ENCODE measurements at places on chromosomes 1 and 21.

DNA sequence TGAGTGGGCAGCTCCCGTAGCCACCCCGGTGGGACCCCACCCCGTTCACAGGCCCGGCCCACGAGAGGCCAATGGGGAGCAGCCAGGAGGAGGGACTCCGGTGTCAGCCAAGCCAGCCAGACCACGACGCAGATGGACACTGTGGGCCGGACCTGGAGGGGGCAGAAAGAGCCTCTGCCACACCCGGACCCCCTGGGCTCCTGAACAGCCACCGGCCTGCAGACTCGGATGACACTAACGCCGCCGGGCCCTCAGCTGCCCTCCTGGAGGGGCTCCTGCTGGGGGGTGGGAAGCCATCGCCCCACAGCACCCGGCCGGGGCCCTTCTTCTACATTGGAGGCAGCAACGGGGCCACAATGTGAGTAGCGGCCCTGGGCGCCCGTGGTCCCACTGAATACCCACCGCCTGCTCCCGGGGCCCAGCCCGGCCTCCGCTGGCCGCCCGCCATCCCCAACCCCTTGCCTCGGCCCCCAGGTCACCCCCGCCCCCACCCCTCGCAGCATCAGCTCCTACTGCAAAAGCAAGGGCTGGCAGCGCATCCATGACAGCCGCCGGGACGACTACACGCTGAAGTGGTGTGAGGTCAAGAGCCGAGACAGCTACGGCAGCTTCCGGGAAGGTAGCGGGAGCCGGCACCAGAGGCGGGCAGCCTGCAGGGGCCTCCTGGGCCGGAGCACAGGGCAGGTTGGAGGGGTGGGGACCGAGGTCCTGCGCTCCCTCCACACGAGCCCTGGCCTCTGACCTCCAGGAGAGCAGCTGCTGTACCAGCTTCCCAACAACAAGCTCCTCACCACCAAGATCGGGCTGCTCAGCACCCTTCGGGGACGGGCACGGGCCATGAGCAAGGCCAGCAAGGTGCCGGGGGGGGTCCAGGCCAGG lies 6.5 kb downstream of the TTLL10 start:
- DNase-seq: no peak

GRCh38 chr1:119391749-119392148 lies 23.2 kb downstream of the HAO2 start:
- no peak for DNase-seq

DNA sequence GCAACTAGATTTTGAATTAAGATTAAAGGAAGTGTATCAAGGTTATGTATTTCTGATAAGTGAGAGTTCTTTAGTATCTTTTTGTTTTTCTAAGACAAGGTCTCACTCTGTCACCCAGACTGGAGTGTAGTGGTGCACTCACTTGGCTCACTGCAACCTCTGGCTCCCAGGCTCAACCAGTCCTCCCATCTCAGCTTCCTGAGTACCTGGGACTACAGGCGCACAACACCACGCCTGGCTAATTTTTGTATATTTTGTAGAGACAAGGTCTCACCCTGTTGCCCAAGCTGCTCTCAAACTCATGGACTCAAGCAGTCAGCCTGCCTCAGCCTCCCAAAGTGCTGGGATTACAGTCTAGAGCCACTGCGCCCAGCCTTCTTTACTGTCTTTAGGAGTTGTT lies 33.7 kb downstream of the DHX9 start:
- no peak for DNase-seq

GRCh38 chr1:98044766-98045165 lies 123.9 kb upstream of the DPYD start:
- DNase-seq: no peak

DNA sequence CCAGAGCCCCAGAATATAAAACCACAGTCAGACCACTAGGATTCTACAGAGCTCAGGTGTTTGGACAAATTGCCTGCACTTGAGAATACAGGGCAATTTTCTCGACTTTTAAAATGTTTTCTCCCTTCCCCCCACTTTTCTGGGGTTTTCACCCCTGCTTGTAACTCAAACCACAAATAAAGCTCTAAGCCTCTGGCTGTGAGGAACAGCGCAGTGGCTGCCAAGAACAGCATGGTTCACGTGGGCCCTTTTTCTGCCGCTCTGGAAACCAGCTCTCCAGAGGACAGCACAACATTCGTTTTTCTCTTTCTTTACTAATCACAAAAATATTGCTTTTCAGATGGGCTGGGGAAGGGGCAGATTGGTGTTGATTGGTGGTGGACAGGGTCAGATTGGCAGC lies 102.2 kb upstream of the JUN start:
- DNase-seq: no peak

DNA sequence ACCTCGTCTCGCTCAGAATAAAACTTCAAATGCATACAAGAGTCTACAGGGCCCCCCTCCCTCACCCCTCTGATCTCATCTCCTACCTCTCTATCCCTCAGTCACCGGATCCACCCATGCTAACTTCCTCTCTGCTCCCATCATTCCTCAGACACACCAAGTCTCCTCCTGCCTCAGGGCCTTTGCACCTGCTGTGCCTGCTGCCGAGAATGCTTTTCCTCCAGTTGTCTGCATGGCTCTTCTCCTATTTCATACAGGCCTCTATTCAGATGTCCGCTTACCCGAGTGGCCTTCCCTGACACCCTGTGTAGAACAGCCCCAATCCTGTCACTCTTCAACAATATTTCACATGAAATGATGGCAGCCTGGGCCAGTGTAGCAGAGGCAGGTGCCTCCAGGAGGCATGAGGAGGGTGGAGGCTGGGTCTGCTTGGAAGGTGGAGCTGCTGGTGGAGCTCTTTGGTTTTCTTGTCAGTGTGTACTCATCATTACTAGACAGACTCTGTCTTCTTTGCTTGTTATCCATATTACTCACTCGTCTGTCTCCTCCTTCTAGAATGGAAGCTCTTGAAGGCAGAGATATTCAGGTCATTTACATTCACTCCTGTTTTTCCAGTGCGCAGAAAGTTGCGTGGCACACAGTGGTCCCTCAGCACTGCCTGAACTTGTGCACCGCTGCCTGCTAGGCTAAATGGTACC lies 4.2 kb downstream of the SH2D2A start:
- no peak for DNase-seq

- no peak for DNase-seq
These were observed 9.1 kb upstream of the GPR88 start for GRCh38 chr1:100528871-100529270.

DNA sequence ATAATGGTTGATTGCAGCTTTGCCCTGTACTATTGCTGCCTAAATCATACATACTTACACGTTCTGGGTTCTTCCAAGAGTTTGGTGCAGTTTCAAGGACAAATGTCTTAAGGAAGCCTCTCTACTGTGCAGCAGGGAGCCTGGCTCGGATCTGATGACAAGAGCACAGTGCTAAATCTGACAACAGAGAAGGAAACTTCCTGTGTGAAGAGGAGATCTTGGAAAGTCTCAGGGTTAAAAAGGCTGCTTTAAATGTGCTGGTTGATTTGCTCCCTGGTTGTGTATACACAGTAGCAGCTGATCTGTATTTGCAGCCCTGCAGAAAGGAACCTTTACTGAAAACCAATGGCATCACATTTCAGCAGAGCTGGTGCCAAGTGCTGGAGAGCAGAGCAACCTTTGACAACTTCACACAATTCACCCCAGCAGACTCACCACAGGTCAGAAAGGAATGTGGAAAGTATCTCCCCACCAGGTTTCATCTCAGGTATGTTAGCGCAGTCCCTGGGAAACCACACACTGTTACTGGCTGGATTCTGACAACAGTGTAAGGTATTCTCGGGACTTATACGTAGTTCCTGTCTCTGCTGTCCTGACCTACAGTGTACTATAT lies 355.0 kb upstream of the ESRRG start:
- DNase-seq: no peak

- DNase-seq: no peak
These were observed 116.8 kb downstream of the TOMM20 start for GRCh38 chr1:235011599-235012435.

DNA sequence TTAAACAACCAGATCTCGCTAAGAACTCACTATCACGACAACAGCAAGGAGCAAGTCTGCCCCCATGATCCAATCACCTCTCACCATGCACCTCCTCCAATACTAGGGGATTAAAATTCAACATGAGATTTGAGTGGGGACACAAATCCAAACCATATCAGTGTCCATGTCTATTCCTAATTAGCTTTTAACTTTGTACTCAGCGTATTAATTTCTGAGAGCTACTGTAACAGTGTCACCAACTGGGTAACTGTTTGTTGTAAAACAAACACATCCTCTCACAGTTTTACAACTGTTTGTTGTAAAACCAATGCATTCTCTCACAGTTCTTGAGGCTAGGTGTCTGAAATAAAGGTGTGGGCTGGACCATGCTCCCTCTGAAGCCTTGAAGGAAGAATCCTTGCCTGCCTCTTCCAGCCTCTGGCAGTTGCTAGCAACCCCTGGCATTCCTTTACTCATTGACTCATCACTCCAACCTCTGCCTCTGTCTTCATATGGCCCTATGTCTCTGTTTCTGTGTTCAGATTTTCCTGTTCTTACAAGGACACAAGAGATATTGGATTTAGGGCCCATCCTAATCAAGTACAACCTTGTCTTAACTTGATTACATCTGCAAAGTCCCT lies 121.2 kb downstream of the LTN1 start:
- DNase-seq: no peak

GRCh38 chr1:12490532-12491142 lies 127.4 kb downstream of the DHRS3 start:
- DNase-seq: no peak

DNA sequence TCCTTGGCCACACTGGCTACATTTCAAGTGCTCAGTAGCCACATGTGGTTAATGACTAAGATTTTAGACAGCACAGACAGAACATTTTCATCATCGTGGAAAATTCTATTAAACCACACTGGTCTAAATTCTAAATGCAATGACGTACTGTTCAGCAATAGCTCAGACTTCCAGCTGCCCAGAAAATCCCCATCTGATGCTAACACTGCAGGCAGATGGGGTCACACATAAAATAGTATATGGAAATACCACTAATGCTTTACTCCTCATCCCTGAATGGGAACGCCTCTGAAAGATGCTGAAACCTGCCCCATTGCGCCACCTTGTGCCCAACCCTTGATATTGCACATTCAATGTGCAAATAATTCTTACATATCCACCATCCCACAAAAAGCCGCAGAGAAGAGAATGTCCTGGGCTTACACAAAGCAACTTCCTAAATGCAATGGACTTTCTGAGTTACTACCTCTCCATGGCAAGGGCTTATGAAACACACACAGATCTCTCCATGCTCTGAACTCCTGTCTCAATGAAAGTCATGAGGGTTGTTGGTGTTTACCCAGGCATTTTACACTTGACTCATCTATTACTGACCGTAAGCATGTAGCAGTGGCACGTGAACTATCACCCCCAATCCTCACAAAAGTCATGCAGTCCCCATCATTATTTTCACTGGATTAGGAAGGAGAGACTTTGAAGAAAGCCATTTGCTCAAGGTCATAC lies 20.3 kb upstream of the SLC5A9 start:
- DNase-seq: peak; percentile 47

DNA sequence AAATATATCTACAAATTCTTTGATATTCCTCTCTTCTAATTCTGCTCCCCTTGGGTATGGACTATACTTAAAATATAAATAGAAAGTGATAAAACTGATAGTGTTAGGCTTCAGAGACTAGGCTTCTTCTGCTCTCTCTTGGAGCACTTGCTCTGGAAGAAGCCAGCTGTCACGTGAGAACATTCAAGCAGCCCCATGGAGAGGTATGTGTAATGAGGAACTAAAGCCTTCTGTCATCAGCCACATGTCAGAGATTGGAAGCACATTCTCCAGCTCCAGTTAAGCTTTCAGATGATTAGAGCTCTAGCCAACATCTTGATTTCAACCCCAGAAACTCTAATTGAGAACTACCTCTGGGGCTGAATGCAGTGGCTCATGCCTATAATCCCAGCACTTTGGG lies 34.3 kb downstream of the XKR8 start:
- no peak for DNase-seq

- DNase-seq: peak; percentile 23
These were observed 59.3 kb downstream of the ACP6 start for GRCh38 chr1:147611021-147611426.

DNA sequence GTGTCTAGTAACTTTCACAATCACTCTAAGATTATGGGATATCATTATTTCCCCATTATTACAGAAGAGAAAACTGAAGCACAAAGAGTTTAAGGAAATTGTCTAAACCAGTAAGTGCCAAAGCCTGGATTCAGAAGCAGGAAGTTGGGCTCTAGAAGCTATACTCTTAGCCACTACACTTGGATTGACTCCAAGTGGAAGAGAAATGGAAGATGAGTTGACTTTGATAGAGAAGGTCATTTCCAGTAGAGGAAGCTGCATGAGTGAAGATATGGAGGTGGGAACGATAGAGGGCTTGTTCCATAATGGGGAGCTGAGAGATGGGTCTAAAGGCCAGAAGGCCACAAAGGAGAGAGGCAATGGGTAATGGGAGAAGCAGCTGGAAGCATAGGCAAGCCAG lies 11.7 kb upstream of the TDRD10 start:
- DNase-seq: no peak

DNA sequence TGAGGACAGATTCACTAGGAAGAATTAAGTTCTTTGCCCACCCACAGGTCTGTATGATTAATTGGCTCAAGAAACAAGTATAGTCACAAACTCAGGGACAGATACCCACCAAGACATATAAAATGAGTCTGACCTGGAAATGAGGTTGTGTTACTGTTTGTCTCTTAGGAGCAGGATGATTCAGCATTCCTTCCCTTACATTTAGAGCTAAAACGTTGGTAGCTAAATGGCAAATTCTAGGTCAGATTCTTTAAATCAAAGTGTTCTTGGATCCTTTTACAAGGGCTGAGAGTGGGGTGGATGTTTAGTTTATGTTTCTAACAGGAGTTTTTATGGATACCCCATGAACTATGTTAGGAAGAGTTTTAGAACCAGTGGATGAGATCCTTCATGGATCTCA lies 4.7 kb downstream of the RIMKLA start:
- no peak for DNase-seq

- no peak for DNase-seq
These were observed 346.8 kb downstream of the KIF26B start for GRCh38 chr1:245501633-245502032.

- DNase-seq: no peak
These were observed 13.9 kb upstream of the CD53 start for GRCh38 chr1:110859062-110859461.

- DNase-seq: no peak
These were observed 8.6 kb downstream of the RIIAD1 start for GRCh38 chr1:151729966-151730291.

DNA sequence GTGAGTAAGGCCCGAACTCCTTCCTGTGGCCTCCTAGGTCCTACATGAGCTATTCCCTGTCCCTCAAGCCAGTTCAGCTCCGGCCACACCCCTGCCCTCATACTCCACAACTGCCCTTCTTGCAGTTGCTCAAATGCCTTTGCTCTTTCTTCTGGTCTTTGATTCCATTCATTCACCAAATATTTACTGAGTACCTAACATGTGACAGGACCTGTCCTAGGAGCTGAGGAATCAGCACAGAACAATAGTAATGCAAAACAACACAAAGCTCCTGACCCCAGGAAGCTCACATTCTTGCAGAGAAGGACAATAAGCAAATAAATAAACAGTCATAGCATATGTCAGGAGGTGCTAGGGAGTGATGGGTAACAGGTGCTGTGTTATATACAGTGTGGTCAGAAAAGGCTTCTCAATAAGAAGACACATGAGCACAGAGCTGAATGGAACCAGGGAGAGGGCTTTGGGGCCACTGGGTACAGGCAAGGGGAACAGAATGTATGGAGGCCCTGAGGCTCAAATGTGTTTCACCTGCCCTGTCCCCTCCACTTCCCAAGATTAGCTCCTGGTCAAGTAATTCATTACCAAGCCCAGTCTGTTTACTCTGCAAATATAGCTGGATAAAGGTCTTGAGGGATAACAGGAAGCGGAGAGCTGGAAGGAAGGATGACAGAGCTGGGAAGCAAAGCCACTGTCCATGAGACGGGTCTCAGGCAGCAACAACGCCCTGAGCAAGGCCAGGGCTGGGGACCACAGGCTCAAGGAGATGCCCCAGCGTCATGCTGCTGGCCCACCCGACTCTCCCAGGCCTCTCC lies 145.1 kb downstream of the CSMD2 start:
- no peak for DNase-seq
